ENCODE measurements at places on chromosomes 1 and 21.

GRCh38 chr1:53562291-53562980 lies 103.2 kb downstream of the DMRTB1 start:
- DNase-seq = no peak

GRCh38 chr1:89855413-89856123 lies 34.7 kb downstream of the LRRC8D start:
- no peak for DNase-seq

DNA sequence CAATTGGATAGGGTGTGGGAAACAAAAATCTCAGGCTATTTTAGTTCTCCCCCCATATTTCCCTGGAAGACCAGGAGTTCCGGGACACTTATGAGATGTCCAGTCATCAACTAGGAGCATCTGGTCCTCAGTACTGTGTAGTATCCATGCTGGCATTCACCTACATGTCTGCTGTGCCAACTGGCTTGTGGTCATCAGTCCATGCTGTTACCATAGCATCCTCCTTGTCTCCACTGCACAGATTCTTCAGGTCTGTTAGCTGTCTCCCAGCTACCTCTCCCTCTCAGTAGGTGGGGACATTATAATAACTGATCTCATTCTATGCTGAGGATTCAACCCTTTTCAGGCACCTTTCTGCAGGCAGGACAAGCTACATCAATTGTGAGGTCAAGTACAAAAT lies 302.9 kb downstream of the BARHL2 start:
- DNase-seq = no peak

DNA sequence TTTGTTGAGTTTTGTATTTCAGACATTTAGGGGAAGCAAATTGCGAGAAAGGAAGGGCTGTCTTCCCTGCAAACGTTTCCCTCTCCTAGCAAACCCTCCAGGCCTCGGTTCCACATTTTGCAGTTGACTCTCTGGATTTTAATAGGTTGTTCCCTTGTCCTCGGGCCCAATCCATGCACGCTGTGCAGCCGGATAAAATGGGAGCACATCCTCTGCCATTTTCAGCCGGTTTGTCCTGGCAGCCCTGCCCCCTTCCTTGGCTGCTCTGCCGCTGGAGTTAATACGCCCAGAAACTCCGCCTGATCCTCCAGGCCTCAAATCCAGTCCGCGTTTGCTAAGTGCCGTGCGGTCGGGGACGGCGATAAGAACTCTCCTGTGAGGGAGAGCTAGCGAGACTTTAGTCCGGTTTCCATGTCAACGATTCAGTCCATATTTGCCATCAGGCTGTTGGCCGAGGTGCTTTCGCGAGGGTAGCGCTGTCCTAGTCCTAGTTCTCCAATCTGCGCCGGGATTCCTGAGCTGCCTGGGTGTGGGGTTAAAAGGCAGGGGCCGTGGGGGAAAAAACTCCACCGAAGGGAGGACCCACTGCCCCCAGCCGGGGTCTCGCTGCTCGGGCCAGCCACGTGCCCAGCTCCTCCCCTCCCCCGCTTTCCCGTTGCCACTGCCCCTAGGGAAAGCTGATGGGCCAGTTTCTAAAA lies 2.9 kb upstream of the ARID1A start:
- peak; percentile 99 for DNase-seq

- DNase-seq = no peak
Observed at GRCh38 chr1:220732137-220732536, 16.0 kb upstream of the MTARC2 start.

DNA sequence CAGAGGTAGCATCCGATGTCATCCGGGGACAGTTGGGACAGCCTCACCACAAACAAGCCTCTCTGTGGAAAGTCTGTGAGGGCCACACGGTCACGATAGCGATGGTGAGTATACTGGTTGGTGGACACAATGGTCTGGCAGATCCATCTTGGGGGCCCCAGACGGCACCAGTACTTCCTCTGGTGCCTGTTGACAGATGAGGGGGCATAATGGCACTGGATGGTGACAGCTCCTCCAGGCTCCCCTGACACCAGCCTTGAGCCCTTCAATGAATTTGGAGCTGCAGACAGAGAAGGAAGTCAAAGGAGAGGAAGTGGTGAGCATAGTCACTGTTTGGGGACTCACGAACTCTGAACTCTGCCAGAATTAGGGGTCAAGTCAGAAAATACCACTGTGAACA lies 8.0 kb downstream of the FCAMR start:
- DNase-seq = no peak

DNA sequence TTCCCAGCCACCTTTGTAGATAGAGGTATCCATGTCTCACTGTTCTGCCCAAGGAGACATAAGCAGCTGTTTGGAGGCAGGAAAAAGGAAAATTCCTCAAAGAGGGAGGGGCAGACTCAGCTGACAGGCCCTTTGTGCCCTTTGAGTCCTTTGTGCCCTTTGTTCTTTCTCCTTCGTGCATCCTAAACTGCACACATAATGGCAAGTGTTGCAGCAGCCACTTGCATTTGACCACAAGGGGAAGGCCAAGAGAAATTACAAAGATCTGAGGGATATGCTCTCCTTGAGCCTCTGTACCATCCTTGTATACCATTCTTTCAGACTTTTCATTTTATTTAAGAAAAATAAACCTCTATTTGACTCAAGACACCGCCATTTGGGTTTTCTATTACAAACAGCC lies 71.8 kb upstream of the PKN2 start:
- DNase-seq = no peak

- no peak for DNase-seq
Observed at GRCh38 chr1:90716552-90717355, at the start of gene BARHL2. BARHL2 (minus strand) TSS chr1:90717302; CDS start chr1:90717195, 107 bp downstream.

All from lung (tissue), 17 donors.